Right renal cortex interstitium (tissue), 3 donors: ENCODE measurements at places on chromosomes 3 and 15.

- DNase-seq = no peak
Observed at GRCh38 chr15:98447069-98447468, 201.3 kb upstream of the IGF1R start.

DNA sequence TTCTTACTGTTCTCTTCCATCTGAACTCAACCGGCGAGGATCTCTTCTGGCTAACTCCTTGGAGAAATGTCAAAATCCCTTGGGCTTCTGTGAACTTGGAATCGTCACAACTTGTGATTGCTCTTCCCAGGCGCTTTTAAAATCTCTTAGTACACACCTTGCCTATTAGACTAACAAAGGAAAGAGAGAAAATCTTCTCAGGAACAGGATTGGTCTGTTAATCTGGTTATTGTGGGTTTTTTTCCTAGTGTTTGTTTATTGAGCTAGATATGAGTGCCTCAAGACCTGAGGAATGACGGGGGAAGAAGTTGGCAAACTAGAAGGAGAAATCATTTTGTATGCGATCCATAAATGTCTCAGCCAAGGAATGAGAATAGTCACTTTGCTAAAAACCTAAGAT, at the start of gene ATP13A5:
Gene ATP13A5 (minus strand): TSS at position 48 of the 400 bp plus-strand sequence. CDS start 28 bp downstream, at position 20.
- DNase-seq = no peak

DNA sequence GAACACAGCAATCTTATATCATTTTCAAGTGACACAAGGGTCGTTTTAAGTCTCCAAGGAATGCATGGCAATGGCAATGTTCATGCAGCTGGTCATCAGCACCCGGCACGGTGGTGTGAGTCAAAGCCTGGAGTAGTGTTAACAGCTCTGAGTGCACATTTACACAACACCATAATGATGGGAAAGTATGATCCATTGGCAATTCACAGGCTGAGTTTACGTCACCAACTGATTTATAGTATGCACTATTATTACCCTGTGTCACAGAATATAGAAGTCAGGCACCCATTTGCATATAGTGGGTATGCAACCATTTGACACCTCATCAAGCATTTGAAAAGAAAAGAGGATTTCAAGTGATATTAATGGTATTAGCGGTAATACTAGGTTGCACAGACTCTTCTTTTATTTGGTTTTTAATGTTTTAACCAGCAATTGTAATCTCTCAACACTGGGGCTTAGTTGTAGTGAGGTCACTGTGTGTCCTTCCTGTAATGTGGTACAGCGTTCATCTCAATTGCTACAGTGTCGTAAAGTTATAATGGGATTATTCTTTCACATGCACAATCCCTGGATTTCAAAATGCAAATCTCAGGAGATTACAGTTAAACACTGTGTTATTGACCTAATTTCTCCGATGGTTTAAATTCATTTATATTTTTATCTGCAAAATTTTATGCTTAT, 113.8 kb downstream of the C3orf38 start:
- DNase-seq = no peak

DNA sequence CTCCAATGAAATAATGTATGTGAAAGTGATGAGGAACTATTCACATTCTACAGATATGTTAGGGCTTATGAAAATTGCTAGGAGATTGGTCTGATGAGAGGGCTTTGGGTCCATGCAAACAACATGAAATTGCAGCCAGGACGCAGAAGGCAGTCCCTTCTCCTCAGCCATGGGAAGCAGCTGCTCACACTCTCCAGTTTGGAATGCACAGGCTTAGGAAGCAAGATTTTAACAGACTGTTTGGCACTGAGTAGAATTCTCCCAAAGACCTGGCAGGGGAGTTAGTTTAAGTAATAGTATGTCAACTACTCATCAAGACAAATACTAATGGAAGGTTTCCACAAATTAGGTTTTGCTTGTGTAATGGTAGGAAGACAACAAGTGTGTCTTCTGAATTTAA, 500.7 kb upstream of the ARRDC4 start:
- DNase-seq = no peak

DNA sequence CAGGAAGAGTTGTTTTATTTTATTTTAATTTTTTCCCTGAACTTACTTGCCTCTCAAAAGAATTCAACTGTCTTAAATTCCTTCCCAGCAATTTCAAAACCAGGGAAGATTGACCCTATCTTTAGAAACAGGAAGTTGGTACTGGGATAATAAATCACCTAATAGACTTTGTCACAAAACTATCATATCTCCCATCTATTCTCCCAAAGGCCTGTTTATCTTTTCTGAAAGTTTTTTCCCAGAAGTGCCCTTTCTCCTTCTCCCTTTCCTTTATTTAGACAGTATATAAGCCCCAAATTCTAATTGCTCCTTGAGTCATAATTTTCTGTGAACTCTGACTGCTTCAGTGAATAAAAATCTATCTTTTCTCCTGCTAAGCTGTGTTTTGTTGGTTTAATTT, 2.9 kb upstream of the RNF7 start:
- no peak for DNase-seq

DNA sequence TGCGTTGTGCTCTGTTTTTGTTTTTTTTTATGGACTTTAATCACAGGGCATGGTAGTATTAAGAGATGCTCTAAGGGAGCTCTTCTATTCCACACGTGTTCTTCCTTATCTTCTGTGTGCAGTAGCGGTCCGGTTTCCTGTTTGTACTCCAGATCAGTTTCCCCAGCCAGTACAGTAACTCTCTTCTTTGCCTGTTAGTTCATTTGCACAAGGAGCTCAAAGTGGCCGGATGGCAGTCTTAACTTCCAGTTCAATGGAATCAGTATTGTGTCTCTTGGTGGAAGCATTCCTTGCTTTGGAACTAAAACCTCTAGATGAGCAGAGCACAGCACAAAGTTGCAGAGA, 122.0 kb downstream of the KLF13 start:
- no peak for DNase-seq

- no peak for DNase-seq
Observed at GRCh38 chr3:66469220-66469640, 31.6 kb downstream of the LRIG1 start.

DNA sequence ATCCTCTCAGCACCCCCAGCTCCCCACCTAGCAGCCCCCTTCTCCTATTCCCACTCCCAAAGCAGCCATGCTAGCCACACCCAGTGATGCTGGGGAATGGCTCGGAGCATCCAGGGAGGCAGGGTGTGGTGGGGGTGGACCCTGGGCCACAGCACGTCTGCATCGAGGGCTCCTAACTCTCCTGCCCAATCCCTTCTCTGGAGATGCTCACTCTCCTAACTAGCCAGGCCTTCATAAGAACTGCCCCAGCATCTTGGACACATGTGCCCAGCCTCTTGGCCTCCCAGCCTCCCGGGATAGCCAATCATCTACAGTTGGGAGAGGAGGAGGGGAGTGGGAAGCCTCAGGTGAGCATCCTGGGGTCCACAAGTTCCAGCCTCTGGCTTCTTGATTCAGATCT, 2.7 kb downstream of the PCBP4 start:
- DNase-seq = no peak

GRCh38 chr3:169448501-169448900, 215.0 kb downstream of the MECOM start:
- no peak for DNase-seq

GRCh38 chr15:39719109-39719508, 63.5 kb downstream of the FSIP1 start:
- no peak for DNase-seq

DNA sequence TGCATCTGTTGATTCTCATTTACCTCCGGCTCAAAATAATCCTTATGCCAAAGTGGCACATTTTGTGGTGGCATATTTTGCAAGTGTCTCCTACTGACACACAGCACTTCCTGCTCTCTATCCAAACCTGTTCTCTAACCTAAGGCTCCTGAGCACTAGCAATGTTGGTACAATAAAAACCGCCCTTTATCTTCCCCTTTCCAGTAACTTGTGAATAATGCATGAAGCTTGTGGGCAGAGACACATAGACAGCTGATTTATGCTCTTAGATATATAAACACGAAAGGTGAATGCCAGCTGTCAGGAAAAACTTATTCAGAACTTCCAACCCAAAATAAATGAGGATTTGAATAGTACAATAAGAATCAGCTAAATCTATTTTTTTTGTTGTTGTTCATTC, 34.6 kb upstream of the ARPIN start:
- DNase-seq = no peak

DNA sequence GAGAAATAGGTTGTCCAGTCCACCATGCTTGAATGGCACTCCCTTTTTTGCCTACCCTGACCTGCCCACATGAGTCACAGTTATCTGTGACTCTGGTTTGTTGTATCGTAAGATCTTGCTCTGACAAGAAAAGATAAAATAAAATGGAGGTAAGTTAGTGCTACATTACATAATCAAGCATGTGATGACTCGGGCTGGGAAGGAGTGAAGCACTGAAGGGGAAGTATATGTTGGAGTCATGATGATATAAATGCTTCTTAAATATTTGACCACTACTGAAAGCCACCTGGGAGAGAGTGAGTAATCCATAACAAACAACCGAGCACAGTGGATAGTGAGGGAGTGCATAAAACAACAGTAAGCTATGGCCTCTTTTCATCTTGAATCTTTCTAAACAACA, 124.4 kb downstream of the SHOX2 start:
- no peak for DNase-seq

DNA sequence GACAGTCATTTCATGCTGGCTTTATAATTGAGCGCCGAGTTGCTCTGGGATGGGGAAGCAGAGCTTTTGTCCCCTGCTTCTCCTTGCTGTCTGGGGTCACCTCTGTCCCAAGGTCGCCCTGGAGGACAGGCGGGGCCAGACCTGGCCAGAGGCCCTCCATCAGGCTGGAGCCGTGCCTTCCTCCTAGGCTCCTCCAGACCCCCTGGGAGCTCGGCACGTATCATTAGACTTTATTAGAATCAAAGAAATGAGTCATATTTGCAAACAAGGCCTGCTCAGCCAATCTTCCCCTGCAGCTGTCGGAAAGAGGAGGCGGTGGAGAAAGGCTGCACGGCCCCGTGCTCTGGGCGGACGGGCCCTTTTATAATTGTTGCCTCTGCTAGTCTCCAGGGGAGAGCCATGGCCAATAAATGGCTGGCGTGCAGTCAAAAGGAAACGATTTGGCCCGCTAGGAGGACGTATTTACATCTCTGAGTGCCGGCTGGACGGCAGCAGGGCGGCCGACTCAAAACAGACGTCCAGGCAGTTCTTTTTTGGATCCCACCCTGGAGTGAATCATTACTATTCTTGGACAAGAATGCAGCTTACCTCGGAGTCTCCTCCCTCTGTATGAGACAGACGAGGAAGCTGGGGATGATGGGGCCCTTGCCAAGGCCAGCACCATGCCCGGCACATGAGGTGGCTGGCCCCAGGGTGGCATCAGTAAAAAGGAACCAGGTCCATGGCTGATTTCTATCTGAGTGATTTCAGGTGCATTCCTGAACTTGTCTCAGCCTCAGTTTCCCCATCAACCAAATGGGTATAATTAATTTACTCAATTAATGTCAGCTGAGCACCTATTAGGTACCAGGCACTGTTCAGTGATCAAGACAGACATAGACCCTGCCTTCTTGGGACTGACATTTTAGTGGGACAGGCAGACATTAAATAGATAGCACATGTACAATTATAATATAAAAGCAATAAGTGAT, 50.6 kb downstream of the SLC6A6 start:
- no peak for DNase-seq

GRCh38 chr3:59535791-59536221, 486.0 kb upstream of the CFAP20DC start:
- no peak for DNase-seq

DNA sequence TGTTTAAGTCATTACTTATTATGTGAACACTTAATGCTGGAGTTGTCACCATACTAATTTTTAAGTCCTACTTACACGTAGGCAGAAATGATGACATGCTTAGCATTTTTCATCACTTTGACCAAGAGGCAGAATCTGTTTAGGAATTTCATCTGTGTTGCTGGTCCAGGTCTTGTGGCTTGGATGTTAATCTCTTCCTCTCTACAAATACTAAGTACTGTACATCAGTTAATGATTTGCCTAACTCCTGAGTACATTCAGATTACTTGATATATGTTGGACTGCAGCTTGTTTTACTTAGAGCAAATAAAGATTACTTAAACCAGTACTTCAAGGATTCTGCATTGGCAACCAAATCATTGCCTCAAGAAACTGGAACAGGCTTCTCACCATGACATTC, 8.6 kb downstream of the SNRK start:
- no peak for DNase-seq

GRCh38 chr3:100526613-100527346, 34.4 kb downstream of the TMEM45A start:
- no peak for DNase-seq

GRCh38 chr15:45449916-45450867, 71.8 kb upstream of the GATM start:
- no peak for DNase-seq

DNA sequence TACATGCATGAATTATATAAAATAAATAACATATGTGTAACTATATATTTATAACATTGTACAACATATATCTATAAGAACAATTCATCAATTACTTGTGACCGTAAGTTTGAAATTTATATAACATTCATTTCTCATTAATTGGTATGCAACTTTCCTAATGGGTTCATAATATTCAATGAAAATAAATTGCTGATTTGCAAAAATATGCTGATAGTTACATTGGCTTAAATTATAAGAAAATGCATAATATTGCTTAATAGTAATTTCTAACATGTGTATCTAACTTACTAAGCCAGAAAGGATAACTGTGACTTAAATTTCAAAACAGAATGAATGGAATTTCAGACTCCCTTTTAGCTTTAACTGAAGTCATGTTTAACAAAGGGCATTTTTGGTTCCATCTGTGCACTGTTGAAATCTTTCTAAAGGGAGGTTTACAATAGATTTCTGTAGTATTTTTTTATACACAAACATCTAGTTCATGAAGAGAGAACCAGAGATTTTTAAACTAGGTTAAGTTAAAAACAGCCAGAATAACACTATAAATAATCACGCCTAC, 310.9 kb downstream of the TBC1D5 start:
- DNase-seq = no peak

DNA sequence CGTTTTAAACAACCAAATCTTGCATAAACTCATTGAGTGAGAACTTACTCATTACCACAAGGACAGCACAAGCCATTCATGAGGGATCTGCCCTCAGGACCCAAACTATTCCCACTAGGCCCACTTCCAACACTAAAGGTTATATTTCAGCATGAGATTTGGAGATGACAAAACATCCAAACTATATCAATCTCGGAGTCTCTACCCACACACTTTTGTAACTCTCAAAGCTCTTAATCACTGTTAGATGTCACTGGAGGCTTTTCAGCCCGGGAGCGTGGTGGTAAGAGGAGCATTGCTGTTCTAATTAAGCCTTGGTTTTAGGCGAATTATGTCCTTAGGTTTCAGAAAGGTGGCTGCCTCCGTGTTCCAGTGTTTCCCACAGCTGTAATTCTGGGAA, 86.3 kb downstream of the CNTN6 start:
- no peak for DNase-seq
